ENCODE measurements at places on chromosomes 1 and 21. TPM values are rescaled to one million over a fixed set of nuclear protein-coding genes. Genes with fewer than 3 reads are reported as not detected.
A peak's percentile ranks its signal among the peaks of the same experiment; 100 is the strongest.

DNA sequence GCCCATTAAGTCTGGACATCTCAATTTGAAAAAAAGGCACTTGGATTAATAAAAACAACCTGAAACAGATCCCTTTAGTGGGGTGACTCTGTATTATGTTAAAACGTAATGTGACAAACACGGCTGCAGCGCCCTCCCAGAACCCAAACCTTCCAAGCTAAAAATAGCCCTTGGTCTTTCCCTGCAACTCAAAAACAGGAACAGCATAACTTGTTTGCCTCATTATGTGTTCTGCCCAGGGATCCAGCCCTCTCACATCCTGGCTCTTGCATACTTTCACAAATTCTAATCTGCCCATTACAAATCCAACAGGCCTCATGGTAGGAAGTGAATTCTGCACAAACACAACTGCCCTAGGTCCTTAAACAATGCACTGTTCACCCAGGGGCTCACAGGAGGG lies 94.7 kb upstream of the GADD45A start:
- peaks cover 44% of the 10 kb centered on the region for H3K4me1 ChIP-seq
- peak overlapping the region; percentile 79 for H3K27ac ChIP-seq
- H3K27me3 ChIP-seq: no peaks in the 10 kb centered on the region
- no peak for DNase-seq
- no peaks in the 10 kb centered on the region for H3K36me3 ChIP-seq
- H3K4me3 ChIP-seq: no peak overlapping the region

- H3K4me1 ChIP-seq: peaks cover 12% of the 10 kb centered on the region
- H3K36me3 ChIP-seq: no peaks in the 10 kb centered on the region
- no peak overlapping the region for H3K4me3 ChIP-seq
- no peaks in the 10 kb centered on the region for H3K27me3 ChIP-seq
- no peak for DNase-seq
Measured at GRCh38 chr21:35199733-35200015, 150.6 kb upstream of the RUNX1 start.

CTH gene
- total RNA-seq: 4.3 TPM

KLF17 gene
- total RNA-seq: not detected

GRCh38 chr1:212727386-212728181 lies 27.9 kb upstream of the BATF3 start:
- no peak overlapping the region for H3K4me3 ChIP-seq
- no peaks in the 10 kb centered on the region for H3K4me1 ChIP-seq
- no peak overlapping the region for H3K27ac ChIP-seq
- DNase-seq: no peak

PADI2 gene
- 0.21 TPM for total RNA-seq

GRCh38 chr1:152718238-152718637 lies 10.3 kb downstream of the LCE4A start:
- no peak for DNase-seq
- no peak overlapping the region for H3K4me3 ChIP-seq
- H3K27me3 ChIP-seq: no peaks in the 10 kb centered on the region
- no peaks in the 10 kb centered on the region for H3K4me1 ChIP-seq
- no peaks in the 10 kb centered on the region for H3K36me3 ChIP-seq

BCL2L15 gene
- not detected for total RNA-seq

GRCh38 chr1:150720703-150721102 lies at the start of gene HORMAD1:
Gene HORMAD1, minus strand, starts transcription at chr1:150720895. Its CDS starts 1,390 bp downstream, at chr1:150719505.
- no peaks in the 10 kb centered on the region for H3K27me3 ChIP-seq
- no peak for DNase-seq
- H3K4me1 ChIP-seq: no peaks in the 10 kb centered on the region
- no peaks in the 10 kb centered on the region for H3K36me3 ChIP-seq

- H3K27me3 ChIP-seq: no peaks in the 10 kb centered on the region
- H3K4me3 ChIP-seq: no peak overlapping the region
- peaks cover 6% of the 10 kb centered on the region for H3K4me1 ChIP-seq
- H3K36me3 ChIP-seq: no peaks in the 10 kb centered on the region
- no peak overlapping the region for H3K27ac ChIP-seq
Measured at GRCh38 chr1:235902677-235903542, 36.2 kb upstream of the LYST start.

DNA sequence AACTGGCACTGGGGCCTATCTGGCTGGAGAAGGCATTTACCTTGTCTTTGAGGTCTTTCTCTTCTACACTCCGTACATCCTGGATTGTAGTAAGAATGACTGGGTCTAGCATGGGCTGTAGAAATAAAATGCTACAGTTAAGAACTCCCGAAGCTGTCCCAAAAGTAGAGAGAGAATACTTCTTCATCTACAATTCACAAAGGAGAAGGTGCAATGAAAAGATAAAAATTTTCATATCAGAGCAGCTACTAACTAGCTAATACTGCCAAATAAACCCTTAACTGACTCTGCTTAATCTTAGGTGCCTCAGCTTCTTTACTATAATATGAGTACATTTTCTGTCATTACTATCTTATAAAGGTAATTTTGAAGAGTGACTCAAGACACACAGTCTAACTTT lies 55.6 kb downstream of the USP24 start:
- peaks cover 24% of the 10 kb centered on the region for H3K36me3 ChIP-seq
- no peak for DNase-seq
- no peak overlapping the region for H3K4me3 ChIP-seq
- H3K4me1 ChIP-seq: no peaks in the 10 kb centered on the region
- H3K27me3 ChIP-seq: no peaks in the 10 kb centered on the region
- H3K27ac ChIP-seq: no peak overlapping the region

GRCh38 chr1:224713228-224713627 lies 97.1 kb downstream of the CNIH3 start:
- no peak overlapping the region for H3K4me3 ChIP-seq
- no peak overlapping the region for H3K27ac ChIP-seq
- no peak for DNase-seq
- no peaks in the 10 kb centered on the region for H3K27me3 ChIP-seq
- no peaks in the 10 kb centered on the region for H3K36me3 ChIP-seq

- H3K27me3 ChIP-seq: no peaks in the 10 kb centered on the region
- no peaks in the 10 kb centered on the region for H3K36me3 ChIP-seq
- peak overlapping the region; percentile 39 for H3K4me3 ChIP-seq
- no peaks in the 10 kb centered on the region for H3K4me1 ChIP-seq
- DNase-seq: no peak
- H3K27ac ChIP-seq: peak overlapping the region; percentile 19
Measured at GRCh38 chr1:87806379-87807094, 477.9 kb downstream of the LMO4 start.

DNA sequence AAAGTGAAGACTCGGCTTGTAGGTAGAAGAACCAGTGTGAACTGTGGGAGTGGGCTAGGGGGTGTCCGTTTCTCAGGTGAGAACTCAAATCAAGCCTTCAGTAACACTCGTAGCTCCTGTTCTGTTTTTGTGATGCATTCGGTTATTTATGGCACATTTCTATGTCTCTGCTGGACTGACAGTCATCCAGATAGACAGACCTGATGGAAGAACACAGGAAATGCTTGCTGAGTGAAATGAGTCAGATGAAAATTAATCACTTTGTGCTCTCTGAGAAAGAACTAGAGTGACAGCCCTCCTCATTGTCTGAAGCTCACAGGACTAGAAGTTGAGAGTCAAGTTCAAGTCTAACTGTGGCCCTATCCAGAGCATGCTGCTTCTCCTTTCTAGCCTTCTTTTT lies 360.1 kb upstream of the PLXNA2 start:
- no peak overlapping the region for H3K27ac ChIP-seq
- no peak for DNase-seq
- H3K4me1 ChIP-seq: no peaks in the 10 kb centered on the region
- H3K4me3 ChIP-seq: no peak overlapping the region

DNA sequence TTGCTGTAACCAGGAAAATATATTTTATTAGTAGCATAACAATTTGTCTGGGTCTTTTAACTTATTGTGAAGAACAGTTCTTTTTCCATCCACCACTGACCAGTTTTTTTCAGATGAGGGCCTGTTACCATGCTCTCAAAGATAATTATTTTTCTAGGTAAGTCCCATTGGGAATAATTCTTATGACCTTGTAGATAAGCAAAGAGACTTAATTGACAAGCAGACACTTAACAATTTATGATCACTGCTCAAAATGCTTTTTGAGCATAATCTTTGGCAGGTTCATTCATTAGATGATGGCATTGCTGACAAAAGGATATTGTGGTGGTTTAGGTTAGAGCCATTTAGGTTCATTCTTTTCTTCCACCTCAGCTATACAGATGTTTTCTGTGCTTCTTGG lies 6.6 kb downstream of the SNX27 start:
- no peak overlapping the region for H3K27ac ChIP-seq
- no peak overlapping the region for H3K4me3 ChIP-seq
- no peaks in the 10 kb centered on the region for H3K27me3 ChIP-seq
- peaks cover 6% of the 10 kb centered on the region for H3K36me3 ChIP-seq
- DNase-seq: no peak

DNA sequence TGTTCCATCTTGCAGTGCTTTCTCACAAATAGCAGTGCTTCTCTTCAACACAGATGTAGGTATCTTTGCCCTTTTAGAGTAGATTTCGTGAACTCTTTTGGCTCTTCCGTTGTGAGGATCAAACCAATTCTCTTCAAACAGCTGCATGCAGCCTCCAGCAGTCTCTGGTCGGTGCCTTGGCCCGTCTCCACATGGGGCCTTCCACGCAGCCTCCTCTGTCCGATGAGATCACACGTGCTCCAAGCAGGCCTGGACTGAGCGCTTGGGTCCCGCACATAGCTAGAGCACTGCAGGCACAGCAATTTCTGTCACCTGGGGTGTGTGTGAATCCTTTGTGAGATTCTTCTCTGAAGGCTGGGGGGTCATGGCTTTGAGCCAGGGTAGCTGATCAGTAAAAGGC lies 82.8 kb upstream of the KCNE2 start:
- no peak overlapping the region for H3K4me3 ChIP-seq
- H3K36me3 ChIP-seq: no peaks in the 10 kb centered on the region
- H3K27ac ChIP-seq: no peak overlapping the region
- no peak for DNase-seq
- no peaks in the 10 kb centered on the region for H3K27me3 ChIP-seq

DNA sequence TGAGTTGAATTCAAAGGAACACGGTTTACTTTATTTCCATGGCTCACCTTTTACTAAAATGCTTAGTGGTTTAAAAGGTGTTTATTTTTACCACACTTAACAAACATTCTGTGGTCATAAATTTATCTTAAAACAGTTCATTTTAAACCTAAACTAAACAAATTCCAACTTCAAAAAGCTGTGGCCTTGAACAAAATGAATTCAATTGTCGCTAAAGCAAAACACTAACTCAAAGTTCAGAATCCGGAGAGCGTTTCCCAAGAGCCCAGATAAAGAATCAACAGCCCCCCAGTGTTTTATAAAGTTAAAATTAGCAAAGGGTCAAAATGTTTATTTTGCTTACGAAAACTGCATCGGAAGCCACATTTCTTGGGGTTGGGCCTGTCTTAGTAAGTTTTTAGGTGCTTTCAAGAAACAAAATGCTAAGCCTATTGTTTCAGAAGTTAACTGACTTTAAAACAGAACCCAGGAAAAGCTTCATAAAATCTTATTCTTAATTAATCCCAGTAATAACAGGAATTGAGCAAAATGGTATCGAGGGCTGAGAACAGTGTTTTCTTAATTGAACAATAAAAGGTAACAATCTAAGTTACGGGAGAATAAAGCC lies 1.3 kb downstream of the PUM1 start:
- peak overlapping the region; percentile 91 for H3K27ac ChIP-seq
- peak overlapping the region; percentile 74 for H3K4me3 ChIP-seq
- no peak for DNase-seq
- H3K27me3 ChIP-seq: no peaks in the 10 kb centered on the region
- peaks cover 2% of the 10 kb centered on the region for H3K36me3 ChIP-seq
- no peaks in the 10 kb centered on the region for H3K4me1 ChIP-seq

C1orf74 gene
- 0.11 TPM for total RNA-seq

DNA sequence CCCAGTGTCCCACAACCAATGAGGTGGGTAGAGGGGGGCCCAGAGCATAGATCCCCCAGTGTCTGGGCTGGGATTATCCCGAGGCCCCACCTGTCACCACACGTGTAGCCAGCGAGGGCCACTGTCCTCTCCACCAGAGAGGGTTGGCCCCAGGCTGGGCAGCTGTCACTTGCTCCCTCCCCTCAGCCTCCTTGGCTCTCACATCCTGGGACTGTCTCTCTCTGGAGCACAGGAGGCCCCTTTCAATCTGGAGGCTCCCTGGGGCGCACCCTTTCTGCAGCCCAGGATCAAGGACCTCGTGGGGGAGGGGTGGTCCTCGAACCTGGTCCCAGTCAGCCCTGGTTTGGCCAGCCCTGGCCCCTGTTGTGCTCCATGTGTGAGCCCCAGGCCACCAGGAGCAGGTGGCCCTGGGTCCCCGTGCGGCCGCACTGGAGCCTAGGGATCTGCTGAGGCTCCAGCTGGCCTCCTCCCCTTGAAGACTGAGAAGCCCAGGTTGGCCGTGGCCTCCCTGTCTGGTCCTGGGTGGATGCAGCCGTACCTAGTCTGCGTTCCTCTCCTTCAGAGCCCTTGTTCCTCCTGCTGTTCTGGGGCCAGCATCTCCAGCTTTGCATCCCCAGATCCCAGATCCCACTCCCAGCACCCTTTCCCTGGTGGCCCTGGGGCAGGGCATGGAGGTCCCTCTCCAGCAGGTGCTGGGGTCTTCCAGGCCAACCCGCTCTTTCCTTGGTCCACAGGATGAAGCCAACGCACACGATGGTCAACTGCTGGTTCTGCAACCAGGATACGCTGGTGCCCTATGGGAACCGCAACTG lies 6.7 kb downstream of the TMEM201 start:
- DNase-seq: no peak
- peaks cover 22% of the 10 kb centered on the region for H3K36me3 ChIP-seq
- no peak overlapping the region for H3K4me3 ChIP-seq
- H3K27ac ChIP-seq: no peak overlapping the region
- H3K27me3 ChIP-seq: no peaks in the 10 kb centered on the region

DNA sequence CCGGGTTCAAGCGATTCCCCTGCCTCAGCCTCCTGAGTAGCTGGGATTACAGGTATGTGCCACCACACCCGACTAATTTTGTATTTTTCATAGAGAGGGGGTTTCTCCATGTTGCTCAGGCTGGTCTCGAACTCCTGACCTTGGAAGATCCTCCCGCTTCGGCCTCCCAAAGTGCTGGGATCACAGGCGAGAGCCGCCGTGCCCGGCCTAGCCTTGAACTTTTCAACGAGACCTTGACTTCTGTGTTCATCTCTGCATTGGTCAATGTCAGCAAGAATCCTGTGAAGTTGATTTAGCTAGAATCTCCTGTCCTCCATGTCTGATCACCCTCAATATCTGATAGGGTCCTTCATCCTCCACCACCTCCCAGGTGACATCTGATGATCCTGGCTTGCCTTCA lies 11.4 kb upstream of the CNR2 start:
- no peaks in the 10 kb centered on the region for H3K27me3 ChIP-seq
- no peaks in the 10 kb centered on the region for H3K36me3 ChIP-seq
- peaks cover 3% of the 10 kb centered on the region for H3K4me1 ChIP-seq
- peak overlapping the region; percentile 77 for H3K27ac ChIP-seq
- no peak overlapping the region for H3K4me3 ChIP-seq

Measured in ascending aorta (tissue), 2 donors.